ENCODE measurements at places on chromosomes 4 and X. TPM values are rescaled to one million over a fixed set of nuclear protein-coding genes. Genes with fewer than 3 reads are reported as not detected.

DCLK2 gene
- total RNA-seq = 19.5 TPM

NCAPG gene
- 0.48 TPM for total RNA-seq

DNA sequence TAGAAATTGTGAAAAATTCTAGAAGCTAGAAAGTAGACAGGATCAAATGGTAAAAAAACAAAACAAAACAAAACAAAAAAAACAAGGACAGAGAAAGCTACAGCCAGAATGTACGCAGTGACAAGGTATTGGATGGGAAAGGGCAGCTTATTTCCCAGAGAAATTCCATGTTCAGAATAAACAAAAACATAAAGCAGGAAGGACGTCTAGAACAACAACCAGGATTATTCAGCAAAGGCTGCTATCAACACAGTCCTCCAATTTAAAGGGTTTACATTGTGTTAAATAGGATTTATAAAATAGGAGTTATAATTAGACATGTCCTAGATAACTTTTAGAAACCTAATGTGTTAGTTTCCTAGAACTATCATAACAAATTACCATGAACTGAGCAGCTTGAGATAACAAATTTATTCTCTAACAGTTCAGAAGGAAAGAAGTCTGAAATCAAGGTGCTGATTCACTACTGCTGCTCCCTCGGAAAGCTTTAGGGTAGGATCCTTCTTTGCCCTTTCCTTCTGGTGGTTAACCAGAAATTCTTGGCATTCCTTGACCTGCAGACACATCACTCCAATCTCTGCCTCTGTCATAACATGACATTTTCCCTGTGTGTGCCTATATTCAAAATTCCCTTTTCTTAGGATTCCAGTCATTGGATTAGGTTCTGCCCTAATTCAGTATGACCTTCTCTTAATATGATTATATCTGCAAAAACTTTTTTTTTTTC lies 175.6 kb downstream of the SNCA start:
- no peak for DNase-seq

DNA sequence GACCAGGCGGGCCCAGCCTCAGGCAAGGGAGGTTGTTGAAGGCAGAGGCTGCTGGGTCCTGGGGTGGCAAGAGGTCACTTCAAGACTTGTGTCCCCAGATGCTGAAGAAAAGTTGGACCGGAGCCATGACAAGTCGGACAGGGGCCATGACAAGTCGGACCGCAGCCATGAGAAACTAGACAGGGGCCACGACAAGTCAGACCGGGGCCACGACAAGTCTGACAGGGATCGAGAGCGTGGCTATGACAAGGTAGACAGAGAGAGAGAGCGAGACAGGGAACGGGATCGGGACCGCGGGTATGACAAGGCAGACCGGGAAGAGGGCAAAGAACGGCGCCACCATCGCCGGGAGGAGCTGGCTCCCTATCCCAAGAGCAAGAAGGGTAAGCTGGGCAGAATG lies 4.4 kb downstream of the PQBP1 start:
- no peak for DNase-seq

ATP1B4 gene
- total RNA-seq = not detected

GRCh38 chrX:6545712-6546111 lies 10.8 kb upstream of the VCX3A start:
- DNase-seq = no peak
